ENCODE measurements at places on chromosomes 16 and 17. TPM values are rescaled to one million over a fixed set of nuclear protein-coding genes. Genes with fewer than 3 reads are reported as not detected.

DNA sequence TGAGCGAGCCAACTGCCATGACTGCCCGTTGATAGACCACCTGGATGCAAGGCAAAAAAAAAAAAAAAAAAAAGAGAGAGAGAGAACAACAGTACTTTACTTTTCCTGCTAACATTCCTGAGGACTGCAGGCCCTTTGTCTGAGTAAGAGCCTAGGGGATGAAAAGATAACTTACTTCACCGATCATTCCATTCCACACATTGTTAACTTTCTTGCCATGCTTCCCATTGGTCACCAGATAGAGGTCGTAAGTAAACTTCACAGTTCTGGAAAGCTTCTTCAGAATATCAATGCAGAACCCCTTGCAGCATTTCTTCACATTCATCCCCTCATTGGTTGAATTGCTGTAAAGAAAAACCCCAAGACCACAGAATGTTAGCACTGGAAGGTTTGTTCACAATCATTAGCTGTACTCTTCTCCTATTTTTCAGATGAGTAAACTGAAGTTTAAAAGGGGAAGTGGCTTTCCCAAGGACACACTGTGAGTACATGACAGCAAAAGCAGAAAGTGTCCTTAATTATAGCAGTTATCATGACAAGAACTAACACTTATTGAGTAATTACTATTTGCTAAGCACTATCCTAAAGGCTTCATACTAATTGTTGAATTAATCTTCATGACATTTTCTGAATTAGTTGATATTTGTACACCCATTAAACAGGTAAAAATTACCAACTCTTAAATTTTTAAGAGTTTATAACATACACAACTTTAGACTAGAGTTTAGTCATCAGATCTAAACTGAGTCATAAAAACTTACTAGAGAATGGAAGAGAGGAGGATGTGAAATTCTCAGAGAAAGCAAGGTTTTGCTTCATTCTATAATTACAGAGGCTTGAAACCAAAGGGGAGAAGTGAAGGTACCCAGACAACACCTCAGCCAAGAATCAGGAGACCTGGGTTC, 341.2 kb downstream of the GRIN2A start:
- DNase-seq: no peak

DNA sequence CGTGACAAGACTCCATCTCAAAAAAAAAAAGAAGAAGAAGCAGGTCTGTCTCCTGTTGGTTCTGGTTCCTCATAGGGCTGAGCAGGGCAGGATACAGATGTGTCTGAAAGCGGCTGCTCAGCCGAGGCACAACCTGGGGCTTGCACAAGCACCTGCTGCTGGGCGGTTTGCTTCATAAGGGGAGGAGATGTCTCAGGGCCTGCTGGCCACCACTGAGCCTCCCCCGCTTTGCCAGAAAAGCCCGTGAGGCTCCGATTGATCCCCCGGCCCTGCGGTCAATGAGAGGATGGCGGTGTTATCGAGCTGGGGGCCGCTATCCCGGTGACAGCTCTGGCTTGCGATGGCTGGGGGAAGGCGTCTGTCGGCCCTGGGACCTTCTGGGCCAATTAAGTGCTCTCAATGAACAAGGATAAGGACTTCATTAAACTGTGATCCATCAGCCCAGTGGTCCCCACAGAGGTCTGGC, 162.0 kb downstream of the SDK2 start:
- no peak for DNase-seq

KRT28 gene
- total RNA-seq: not detected

RCVRN gene
- total RNA-seq: not detected
